ENCODE measurements at places on chromosomes 13 and 19.

DNA sequence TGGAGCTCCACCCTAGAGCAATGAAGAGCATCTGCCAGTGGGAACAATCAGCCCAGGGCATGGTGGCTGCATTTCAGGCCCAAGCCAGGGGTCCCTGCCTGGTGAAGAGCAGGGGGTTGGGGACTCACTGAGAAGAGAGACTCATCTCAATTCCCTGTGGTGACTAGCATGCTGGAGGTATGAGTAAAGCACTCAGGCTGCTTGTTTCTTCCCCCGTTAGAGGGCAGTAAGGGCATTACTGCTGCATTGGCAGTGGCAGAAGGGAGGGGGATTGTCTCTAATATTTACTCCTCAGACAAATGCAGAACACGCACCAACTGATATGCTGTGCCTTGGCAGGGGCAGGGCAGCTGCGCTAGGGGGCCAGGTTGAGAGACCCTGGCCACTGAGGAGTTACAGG lies 329.1 kb downstream of the SLITRK5 start:
- DNase-seq: no peak

DNA sequence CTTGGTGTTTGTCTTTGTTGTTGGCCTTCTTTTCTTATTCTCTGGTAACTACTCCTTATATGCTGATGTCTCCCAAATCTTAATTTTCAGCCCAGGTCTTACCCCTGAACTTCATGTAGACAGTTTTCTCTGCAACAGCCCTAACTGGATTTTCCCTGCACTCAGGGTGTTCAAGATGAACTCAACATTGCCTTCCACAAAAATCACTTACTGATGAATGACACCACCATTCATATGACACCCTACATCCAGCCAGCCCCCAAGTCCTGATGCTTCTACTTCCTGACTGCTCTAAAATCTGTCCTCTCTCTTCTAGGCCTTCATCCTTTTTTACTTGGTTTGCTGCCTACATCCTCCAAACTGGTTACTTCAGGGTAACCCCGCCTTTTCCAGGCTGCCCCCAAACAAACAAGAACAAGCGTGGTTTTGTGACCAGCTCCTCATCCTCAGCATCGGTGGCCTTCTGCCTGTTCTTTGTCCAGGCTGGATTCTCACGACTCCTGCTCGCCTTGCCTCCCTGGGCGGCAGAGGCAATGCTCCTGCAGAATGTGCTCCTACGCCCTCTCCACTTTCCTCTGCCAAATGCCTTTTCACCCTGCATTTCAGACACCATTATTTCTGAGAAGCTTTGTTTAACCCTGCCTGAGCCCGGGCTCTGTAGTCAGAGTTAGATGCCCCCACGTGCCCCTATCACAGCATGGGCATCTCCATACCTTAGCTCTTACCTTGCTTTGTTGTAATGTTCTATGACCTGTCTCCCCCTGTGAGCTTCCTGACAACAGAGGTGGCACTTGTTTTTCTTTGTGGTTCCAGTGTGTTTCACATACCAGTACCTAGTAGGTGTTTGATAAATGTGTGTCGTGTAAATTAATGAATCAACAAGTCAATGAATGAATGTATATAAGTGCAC lies 61.8 kb downstream of the WDFY2 start:
- DNase-seq: no peak

GRCh38 chr19:50547385-50548190 lies 20.6 kb downstream of the LRRC4B start:
- DNase-seq: no peak

- DNase-seq: no peak
Observed at GRCh38 chr19:41530761-41531301, 45.1 kb upstream of the CEACAM21 start.

- DNase-seq: no peak
Observed at GRCh38 chr19:40768869-40769268, 6.5 kb upstream of the MIA start.

DNA sequence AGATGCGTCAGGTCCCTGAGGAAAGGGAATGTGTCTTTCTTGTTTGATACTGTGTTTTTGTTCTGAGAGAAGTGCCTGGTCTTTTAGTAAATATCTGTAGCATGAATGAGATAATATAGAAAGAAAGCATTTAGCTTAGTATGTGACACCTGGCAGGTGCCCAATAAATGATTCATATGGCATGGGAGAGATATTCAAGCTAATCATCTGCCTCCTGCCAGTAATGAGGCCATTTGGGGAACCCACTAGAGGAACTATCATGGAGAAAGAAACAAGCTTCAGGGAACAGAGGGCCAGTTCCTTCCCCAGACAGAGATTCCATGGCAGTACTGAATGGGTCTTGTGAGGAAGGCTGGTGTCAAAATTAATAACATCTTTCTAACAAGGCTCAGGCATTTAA lies 603.9 kb downstream of the DCT start:
- no peak for DNase-seq

All from activated T-helper 9 cell treated with anti-CD3 and anti-CD28 coated beads, Interleukin-2, amount 50 U/mL, for 16 hours (primary cell).